ENCODE measurements at places on chromosomes 2 and 18. TPM values are rescaled to one million over a fixed set of nuclear protein-coding genes. Genes with fewer than 3 reads are reported as not detected.

The MARCO gene
- total RNA-seq = 0.05 TPM

The OR6B2 gene
- not detected for total RNA-seq

The HOXD8 gene
- total RNA-seq = 5.3 TPM

The SLC23A3 gene
- 0.82 TPM for total RNA-seq

The CPS1 gene
- 10.9 TPM for total RNA-seq

The IL36G gene
- not detected for total RNA-seq

The DAPL1 gene
- total RNA-seq = not detected

The RAB17 gene
- 0.29 TPM for total RNA-seq

The MALT1 gene
- 10.3 TPM for total RNA-seq

The ASIC4 gene
- 0.09 TPM for total RNA-seq

The CRYGD gene
- total RNA-seq = not detected

The TBR1 gene
- 0.07 TPM for total RNA-seq

The MAP3K20 gene
- 27.6 TPM for total RNA-seq

The GREB1 gene
- total RNA-seq = 2.6 TPM

The STON1 gene
- total RNA-seq = 0.39 TPM

The ARHGAP25 gene
- 0.18 TPM for total RNA-seq

The KIAA2012 gene
- not detected for total RNA-seq

The NCKAP5 gene
- total RNA-seq = 0.83 TPM

The PPP1R1C gene
- 0.86 TPM for total RNA-seq

The CABLES1 gene
- total RNA-seq = 15.3 TPM

The FSHR gene
- not detected for total RNA-seq

The IHH gene
- 0.64 TPM for total RNA-seq

The USP37 gene
- total RNA-seq = 4.8 TPM
